Activated CD4-positive, alpha-beta T cell treated with anti-CD3 and anti-CD28 coated beads for 24 hours (primary cell): ENCODE measurements at places on chromosomes 3 and 15.

DNA sequence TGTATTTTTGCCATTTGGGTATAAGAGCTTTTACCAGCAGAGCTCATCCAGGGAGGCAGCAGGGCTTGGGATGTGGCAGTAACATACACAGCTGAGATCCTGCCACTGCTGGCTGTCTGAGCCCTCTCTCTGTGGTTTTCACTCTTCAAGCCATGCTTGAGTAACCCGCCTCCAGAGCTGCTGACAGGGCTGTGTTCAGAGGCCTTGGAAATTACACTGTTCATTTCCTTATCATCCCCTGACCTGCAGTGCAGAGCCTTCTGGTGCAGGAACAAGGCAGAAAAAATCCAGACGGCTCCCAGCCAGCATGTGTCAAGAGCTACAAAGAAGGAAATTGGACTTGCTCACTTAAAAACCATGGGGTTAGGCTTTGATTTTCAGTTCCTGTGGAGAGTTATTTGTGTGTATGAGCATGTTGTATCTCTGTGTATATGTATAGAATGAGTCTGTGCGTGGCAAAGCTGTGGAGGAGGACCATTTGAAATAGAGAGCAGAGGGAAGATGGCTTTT lies 47.0 kb downstream of the ZNF609 start:
- peak; percentile 11 for DNase-seq

DNA sequence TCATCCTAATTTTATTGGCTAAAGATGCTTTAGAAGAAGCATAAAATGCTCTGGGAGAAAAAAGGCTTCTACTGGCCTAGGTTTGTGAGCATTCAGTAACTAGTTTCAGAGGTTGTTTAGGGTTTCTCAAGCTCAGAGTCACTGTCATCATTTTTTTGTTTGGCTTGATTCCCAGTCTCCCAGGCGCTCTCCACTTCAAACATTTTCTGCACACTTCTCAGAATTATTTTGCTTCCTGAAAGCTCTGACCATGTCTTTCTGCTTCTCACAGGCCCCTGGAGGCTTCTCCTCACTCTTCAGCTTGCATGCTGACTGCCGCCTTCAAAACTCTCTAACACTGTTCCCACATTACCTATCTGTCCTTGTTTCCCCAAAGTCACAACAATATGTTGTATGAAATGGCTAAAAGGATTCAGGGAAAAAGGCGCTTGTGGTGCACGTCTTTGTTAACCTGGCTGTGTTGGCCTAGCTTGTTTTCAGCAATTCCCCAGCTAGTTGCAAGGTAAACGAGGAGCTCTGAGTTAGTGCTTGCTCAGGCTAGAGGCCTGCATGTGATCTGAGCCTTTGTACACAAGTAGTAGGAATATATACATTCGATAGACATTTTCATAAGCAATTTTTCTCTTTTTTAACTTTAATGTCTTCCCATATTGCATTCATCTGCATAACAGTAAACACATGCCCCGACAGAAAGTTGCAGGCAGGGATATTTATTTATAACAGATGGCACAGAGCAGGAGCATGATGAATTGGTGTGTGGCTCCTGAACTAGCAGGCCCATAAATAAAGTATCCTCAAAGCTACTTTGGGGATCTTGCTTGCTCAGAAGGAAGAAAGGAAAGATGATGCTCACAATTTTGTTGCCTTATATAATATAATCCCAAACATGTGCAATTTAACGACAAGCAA lies 129.2 kb upstream of the DPH6 start:
- no peak for DNase-seq

DNA sequence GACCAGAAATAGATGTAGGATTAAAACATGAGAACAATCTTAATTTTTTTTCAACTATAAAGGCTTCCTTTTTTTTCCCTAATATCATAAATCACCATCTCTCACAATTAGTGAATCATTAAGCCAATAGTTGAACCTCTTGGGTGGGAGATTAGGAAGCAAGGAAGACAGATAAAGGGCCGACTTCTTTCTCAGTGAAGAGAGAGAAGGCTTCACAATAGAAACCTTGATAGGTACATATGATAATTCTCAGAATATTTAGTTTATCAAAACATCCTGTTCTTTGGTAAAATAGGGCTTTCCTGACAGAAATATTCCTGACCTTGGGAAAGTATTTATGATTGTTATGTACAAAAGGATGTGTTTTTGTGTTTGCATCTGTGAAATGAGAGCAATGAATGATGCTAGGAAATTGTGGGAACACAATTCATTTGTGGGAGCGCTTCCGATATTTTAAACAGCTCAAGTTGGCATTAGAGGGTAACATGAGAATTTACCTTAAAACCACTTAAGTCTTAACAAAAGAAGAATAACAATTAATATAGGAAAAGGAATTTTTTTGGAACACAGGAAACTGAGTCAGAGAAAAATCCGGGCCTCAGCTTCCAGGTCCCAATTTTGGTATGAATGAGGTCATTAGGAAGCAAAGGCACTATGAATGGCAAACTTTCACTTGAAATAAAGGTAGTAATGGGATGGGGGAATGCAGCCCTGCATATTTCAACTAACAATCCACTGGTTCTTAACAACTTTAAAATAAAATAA lies 263.2 kb upstream of the TGFBR2 start:
- no peak for DNase-seq

GRCh38 chr3:55006244-55006676 lies 78.4 kb upstream of the LRTM1 start:
- no peak for DNase-seq

GRCh38 chr3:10347648-10348403 lies 26.9 kb upstream of the SEC13 start:
- DNase-seq, result no peak

GRCh38 chr3:71518089-71518488 lies 65.4 kb downstream of the FOXP1 start:
- no peak for DNase-seq

DNA sequence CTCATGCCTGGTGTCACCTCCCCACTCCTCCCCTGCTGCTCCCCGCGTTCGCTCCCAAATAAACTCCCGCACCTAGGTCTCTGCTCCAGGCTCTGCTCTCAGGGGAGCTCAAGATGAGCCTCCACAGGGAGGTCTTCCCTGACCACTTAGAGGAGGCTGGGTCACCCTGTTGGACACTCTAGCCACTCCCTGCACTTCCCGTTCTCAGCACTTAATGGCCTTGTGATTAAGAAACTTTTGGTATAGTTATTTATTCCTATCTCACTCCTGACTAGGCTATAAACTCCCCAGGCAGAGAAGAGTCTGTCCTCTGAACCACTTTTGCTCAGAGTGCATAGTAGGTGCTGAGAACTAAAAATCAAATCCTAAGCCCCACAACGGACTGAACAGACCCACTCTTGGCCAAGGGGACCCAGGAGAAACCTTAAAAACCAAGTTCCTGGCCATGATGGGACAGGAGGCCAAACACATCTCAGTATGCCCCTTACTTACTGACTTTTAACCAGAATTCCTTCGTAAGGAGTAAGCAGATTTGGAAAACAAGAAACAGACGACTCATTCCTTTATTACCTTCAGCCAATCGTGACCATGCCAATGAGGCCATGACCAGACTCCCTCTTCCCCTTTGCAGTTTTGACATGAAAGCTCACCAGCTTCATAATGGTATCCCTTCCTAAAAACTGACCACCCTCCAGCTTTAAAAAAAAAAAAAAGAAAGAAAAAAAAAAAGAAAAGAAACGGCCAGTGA lies 69.0 kb upstream of the HRH1 start:
- DNase-seq, result no peak

DNA sequence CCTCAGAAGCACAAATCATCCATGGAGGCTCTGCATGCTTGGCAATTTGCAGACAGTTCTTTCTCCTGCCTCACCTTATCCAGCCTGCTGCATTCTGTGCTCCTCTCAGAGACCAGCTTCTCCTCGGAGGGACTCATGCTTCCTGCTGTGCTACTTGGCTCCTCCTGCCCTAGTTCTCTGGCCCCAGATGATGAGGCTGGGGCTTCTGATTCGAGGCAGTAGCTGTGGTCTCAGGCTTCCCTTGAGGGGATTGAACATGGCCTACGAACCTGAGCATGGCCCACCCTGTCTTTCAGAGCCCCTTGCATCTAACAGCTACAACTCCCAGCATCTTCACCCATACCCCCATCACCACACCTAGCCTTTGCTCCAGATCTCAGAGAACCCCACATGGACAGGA lies 6.7 kb downstream of the VIPR1 start:
- no peak for DNase-seq

DNA sequence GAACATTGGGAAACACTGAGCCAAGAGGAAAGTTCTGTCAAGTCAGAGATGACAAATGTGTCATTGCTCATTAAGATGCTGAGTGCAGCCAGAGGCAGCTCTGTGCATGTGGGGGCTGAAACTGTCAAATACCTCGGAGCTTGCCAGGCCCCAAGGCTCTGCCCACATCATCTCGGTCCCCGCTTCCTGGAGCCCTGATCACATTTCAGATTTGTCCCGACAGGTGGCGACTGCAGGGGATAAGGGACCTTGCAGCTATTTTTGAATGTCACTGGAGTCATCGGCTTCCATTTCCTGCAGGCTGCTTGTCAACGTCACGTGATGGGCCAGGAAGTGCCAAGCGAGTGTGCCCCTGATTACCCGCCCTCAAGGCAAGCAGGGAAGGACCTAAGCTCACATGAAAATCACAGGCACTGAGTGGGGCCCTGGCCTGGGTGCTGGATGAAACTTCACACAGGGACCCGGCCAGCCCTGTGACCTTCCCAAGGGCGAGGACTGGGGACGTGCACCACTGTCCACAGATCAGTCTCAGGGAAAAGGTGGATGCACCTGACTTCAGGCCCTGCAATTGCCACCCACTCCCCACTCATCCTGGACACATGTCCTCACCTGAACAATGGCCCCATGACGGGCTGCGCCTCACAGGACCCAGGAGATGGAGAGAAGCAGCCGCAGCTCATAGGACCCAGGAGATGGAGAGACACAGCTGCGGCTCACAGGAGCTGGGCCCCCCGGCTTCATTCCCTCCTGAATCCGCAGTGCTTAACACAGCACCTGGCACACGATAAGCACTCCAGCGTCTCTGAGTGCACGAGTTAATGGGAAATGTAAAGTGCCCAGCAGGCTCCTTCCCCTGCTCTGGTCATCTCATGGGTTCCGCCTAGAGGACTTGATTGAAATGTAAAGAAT lies 73.4 kb downstream of the NUP210 start:
- DNase-seq, result peak; percentile 49

DNA sequence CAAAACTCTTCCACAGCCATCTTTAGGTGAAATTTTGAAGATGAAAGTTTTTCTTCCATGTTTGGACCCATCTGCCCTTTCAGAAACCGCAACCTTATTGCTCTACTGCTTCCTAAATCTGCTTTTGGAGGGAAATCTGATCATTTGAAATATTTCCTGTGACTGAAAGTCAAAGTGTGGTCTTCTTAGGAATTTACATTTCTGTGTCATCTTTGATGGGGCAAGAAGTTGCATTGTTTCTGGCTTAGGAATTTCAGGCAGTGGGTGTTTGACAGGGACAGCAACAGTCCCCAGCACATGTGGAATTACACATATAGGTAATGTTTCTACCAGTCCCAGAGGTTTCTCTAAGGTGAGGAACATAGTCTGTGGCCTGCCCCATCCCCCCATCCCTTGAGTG lies 5.3 kb upstream of the TYRO3 start:
- no peak for DNase-seq

DNA sequence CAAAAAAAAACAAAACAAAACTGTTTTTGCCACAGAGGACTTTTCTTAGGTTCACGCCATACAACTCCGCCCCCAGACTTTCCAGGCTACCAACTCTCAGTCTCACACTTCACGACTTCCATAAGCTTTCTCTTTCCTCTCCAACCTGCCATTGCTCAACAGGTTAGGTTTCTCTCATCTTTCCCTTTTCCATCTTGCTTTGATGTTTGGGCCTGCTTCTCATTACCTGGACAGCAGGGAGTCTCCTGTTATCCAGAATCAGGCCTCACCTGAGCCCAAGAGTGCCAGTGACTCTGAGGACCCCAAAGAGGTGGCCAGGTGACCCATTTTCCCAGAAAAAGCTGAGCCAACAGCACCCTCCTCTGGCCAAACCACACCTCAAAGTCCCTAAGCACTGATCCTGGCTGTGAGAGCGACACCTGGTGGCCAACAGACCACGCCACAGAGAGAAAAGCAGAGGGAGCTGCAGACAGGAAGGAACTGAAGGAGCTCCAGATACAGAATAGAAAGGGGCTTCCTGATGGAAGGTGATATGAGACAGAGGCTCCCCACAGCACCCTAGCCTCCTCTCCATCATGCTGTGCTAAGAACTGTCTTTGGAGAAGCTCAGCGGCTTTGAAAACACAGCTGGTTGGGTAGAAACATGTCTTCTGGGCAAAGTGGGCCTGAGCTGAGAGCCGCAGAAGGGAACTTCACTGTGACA lies 4.0 kb downstream of the CCDC51 start:
- peak; percentile 71 for DNase-seq
